ENCODE measurements at places on chromosomes 1 and 21.

GRCh38 chr1:157145076-157145475, 6.9 kb upstream of the ETV3 start:
- DNase-seq = peak; percentile 37

DNA sequence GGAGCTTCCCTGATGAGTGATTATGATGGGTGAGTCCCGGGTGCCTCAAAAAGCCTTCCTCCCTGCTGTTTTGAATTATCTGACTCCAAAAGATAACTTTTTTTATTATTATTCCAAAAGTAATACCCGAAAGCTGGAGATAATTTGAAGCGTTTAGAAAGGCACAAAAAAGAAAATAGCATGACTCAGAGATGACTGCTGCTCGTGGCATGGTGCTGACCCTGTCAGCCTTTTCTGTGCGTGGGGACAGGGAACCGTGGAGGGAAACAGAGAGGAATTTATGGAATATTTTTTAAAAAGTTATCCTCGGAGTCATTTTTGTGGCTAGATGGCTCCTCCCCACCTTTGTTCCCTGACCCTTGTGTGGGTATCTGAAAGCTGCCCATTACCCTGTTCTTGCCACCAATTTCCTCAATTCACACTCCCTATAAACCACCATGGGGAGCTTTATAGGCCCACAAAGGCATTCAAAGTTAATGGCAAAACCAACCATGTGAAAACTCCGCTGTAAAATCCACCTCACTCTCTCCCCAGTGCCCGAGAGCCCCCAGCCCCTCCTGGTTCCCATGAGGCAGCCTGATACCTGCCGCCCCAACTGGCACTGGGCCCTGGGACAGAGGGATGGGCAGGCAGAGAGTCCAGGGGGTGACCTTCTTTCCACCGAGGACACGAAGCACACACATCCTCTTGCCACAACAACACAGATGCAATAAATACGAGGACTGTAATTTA, 37.5 kb downstream of the IGSF21 start:
- DNase-seq = no peak

GRCh38 chr21:38968887-38969543, 163.3 kb downstream of the ETS2 start:
- peak; percentile 38 for DNase-seq

GRCh38 chr1:154840269-154841176, 29.6 kb downstream of the KCNN3 start:
- DNase-seq = no peak

- DNase-seq = no peak
Observed at GRCh38 chr1:93969371-93969770, 60.1 kb upstream of the GCLM start.

DNA sequence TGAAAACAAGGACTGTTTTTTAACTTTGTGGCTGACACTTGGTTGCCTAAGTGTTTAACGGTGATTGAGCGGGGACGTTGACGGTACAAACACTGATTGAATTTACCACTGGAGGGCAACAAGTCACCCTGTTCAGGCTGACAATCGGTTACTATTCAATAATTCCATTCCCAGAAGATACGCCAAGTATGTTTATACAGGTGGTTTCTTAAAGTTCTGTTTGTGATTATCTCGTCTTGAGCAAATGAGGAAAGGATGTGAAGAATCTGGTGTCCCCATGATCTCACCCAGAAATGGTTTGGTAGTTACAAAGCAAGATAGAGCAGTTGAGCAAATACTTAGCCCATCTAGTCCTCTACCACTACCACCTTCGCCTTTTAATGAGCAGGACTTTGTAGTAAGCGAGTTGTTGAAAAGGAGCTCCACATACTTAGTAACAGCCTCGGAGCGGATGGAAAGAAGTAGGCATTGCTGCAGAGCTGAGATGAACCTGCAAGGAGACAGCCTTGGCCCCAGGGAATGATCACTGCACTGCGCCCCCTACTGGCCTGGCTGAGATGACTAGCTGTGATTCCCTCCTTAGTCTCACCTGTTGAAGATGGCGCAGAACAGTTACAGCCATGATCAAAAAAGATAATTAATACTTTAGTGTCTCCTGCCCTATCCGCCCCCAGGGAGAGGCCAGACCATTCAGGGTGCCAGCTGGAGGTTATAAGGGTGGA, 36.3 kb downstream of the IFNAR1 start:
- peak; percentile 42 for DNase-seq

GRCh38 chr1:186429017-186429416, 31.9 kb downstream of the PDC start:
- DNase-seq = no peak

DNA sequence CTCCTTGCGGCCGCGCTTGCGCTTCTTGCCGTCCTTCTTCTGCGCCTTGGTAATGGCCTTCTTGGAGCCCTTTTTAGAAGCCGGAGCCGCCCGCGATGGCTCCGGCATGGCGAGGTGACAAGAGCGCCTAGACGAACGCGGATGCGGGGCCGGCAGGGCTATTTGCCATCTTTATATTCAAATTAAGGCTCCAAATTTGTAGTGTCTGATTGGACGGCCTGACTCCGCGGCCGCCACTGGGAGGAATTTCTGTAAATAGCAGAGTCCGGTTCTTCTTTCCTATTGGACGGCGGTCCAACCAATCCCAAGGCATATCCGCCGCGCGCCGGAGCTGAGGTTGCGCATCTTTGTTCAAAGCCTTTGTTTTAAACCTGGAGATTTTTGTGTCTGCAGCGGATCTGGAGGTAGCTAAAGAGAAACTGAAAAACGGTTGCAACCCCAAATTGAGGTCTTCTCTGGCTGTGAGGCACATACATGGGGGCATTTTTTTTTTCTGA, 22.6 kb upstream of the RNF187 start:
- peak; percentile 45 for DNase-seq

GRCh38 chr21:40841524-40842196, 5.3 kb downstream of the DSCAM start:
- DNase-seq = no peak

DNA sequence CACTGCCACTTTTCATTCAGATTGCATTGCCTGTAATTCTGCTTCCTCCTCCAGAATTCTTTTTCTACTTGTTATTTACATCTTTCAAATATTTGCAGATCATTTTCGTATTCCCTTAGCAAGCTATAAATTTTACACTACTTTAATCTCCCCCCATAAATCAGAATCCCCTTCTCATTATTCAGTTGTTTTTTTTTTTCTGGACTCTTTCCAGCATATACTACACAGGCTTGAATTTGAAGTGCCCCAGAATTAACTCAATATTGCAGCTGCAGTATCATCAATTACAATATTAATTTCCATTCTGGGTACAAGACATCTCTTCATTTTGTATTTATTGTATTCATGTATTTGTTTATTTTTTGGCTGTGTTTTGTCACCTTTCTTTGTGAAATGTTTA, 1494.3 kb downstream of the AMY1C start:
- DNase-seq = no peak

GRCh38 chr1:155322571-155322952, 1.9 kb downstream of the RUSC1 start:
- DNase-seq = no peak

DNA sequence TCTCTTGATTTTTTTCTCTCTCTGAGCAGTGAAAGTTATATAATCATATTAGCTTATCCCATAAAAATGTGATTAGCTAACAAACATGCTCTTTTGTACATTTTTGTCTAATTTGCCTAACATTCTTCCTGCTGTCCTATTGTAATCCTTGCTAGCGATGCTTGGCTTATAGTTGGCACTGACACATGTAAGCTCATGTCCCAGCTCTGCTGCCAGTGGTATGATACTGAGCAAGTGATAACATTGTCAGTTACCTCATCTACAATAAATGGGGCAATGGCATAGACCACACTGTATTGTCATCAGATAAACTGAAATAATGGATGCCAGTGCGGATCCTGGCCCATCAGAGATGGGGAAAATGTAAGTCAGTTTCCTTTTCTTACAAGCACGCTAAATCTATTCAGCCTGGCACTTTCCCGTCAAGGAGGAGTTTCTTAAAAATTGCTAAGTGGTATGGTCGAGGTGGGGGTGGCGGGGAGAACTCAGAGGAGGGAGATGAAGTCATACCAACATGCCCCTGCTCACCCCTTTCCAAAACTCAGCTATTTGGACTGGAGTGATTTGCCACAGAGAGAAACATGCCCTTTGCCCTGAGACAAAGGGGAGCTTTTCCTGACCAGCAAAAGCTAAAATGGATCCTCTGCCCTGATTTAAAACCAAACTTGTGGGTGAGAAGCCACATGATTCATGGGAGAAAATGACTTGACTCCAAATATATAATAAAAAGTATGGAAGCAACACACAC, 1.3 kb downstream of the FYB2 start:
- DNase-seq = no peak

DNA sequence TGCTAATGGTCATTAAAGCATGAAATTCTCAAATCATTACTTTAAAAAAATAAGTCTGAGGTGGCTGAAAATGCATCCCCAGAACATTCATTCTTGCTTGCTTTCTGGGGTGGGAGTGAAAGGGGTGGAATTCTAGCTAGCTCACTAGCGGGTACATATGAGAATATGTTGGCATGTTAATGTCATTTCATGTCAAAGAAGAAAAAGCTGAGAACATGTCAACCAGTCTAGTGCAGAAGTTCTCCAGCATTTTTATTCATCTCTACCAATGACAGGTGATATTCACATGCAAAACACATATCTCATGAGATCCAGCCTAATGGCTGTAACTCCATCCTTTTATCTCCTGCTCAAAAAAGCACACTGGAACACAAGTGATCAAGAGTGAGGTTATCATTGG, 49.1 kb downstream of the ZNHIT6 start:
- DNase-seq = no peak

DNA sequence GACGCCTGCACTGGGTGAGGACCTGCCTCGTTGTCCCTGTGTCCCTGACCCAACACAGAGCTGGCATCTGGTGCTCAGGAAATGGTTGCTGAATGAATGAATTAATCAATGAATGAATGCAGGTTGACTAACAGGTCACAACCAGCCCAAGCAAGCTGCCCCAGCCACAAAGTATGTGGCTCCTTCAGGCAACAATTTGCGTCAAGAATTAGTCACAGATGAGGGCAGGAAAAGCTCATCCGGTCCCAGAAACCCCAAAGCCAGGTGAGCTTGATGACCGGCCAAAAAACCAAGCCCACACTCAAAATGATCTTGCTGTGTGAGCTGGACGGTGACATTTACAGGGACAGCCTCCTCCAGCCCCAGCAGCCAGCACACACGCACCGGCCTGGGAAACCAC, 40.6 kb upstream of the GPR153 start:
- DNase-seq = no peak

- DNase-seq = peak; percentile 68
Observed at GRCh38 chr1:86998727-86999126, 84.3 kb downstream of the HS2ST1 start.

- DNase-seq = no peak
Observed at GRCh38 chr1:15953294-15953771, 22.6 kb downstream of the ZBTB17 start.

DNA sequence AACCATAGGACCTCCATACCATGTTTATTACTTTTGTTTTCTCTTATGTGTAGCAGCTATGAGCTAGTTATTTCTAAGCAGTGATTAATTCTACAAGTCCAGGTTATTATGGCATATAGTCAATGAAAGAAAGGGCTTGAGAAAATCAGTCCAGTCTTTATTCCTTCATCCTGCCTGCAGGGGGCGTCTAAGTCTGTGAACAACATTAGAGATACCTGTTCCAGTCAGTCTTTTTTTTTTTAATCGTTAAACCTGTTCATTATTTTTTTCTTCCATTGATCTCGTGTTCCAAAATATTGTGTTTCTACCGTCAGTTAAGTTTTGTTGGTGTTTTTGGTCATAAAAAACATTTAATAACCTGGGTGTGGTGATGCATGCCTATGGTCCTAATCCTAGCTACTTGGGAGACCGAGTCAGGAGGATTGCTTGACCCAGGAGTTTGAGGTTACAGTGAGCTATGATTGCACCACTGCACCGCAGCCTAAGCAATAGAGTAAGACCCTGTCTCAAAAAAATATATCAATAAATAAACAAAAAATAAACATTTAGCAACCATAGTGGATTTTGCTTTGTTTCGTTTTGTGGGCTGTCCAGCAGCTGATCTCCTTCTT, 29.4 kb upstream of the CD2 start:
- DNase-seq = peak; percentile 65

- no peak for DNase-seq
Observed at GRCh38 chr1:215054266-215054665, 28.3 kb upstream of the KCNK2 start.

DNA sequence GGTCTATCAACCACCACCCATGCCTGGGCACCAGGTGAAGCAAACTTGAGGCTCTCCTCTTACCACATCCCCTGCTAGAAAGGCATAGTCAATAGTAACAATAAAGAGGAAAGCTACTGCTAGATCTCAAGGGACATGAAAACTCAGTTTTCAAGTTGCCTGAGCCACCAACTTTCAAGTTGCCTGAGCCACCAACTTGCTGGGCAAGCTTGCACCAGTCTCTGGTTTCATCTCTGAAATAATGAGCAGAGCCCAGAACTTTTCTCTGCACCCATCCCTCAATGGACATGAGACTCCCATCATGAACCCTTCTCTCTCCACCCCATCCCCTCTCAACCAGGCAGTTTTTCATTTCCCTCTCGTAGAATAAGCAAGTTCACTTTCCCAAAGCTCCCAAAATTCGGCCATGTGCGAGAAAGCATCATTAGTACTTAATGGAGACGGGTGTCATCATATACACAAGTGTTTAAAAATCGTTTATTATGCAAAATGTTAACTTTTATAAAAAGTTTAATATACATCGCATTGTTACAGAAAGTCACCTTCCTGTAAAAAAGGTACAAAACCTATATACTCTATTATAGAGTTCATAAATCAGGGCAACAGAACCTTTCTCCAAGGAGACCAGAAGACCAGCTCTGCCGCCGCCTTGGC, 1.7 kb downstream of the ID3 start:
- DNase-seq = no peak

- peak; percentile 98 for DNase-seq
Observed at GRCh38 chr1:58755468-58755872, 28.4 kb downstream of the JUN start.

DNA sequence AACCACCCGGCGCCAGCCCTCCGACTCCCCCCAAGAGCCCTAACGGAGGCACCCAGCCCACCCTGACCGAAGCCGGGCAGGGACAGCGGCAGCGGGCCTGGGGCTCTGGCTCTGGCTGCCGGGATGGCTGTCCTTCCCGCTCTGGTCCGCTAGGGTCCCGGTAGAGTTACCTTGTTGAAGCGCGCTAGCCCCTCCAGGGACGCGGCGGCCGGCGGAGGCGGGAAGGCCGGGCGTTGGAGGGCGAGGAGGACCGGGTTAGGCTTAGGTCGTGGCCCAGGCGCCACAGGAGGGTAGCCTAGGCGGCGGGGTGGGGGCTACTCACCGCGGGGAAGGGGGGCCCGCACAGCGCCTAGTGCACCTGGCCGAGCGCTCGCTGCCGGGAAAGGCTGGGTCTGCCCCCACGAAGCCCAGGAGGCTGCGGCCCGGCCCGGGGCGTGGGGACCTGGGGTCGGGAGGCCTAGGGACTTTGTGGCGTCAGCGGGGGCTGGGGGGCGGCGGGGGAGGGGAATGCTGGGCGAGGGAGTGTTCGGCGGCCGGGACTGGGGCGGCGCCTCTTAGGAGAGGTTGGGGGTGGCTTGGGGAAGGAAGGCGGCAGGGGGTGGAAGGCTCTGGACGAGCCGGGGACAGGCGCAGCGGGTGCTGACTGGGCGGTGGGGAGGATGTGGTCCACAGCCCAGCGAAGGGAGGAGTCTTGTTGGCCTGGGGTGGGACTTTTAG, at the start of gene TRIM17:
Gene TRIM17 (minus strand): TSS at position 645 of the 717 bp plus-strand sequence. CDS start 1,789 bp downstream, outside the sequence.
- no peak for DNase-seq
